DMS53 (cell line): ENCODE measurements at places on chromosomes 5 and 9.
A peak's percentile ranks its signal among the peaks of the same experiment; 100 is the strongest.

- no peak for DNase-seq
Observed at GRCh38 chr5:496028-496427, 28.2 kb downstream of the SLC9A3 start.

DNA sequence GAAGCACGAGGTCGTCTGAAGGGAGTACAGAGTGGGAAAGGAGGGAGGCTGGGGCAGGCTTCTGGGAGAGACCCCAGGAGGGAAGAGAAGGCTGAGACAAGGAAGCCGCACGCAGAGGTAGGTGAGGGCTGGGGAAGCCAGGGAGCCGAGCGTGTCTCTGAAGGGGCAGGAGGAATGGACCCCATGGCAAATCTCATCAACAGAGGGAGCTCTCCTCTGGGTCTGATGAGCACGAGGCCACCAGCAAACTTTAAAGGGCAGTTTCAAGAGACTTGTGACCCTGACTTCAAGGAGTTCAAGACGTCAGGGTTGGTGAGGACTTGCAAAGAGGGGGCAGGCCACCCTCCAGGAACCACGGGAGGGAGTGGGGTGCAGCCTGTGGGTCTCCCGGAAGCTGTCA is 326.2 kb upstream of the IRX2 start:
- no peak for DNase-seq

DNA sequence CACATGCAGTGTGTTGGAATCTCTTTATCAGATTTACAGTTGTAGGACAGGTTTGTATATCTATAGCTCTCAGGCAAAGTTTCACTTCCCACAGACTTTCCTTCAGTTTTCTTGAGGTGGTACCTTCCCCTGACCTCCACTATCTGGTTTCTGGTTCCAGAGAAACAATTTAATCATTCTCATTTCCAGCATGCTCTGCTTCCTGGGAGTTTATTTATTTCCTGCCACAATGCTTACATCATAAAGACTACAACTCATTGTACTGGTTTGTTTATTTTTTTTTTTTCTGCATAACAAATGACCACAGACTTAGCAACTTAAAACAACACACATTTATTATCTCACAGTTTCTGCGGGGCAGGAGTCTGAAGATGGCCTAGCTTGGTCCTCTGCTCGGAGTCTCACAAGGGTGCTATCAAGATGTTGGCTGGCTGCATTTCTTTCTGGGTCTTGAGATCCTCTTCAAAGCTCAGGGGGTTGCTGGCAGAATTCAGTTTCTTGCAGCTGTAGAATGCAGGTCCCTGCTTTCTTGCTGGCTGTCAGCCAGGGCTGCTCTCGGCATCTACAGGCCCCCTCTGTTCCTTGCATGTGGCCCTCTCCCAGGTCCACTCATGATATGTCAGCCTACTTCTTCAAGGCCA is 247.7 kb downstream of the ENC1 start:
- peak; percentile 35 for DNase-seq

DNA sequence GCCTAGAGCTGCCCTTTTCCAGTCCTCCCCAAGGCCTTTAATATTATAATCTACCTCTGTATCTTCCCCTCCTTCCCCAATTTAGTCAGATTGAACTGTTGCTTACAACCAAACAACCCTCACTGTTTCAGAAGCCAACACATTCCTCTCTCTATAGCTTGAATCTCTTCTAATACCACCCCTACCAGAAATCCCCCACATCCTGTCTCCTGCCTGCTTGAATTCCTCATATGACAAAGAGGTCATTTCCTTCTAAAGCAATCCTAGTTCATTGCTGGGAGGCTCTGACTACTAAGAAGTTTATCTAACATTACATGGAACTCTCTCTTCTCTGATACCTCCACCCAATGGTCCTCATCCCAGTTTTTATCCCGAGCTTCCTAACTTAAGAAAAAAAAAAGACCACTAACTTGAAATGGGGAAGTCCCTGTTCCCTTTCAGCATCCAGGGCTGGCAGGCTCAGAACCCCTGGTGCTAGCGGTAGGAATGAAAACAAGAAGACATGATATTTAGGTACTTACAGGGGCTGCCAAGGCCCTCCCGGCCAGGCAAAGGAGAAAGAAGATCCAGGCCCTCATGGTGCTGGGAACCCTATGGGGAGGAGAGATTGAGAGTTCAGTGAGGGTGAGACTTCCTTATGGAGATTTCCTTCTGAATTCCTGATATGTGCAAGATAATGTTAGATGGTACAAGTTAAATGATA is 11.0 kb downstream of the SPARC start:
- no peak for DNase-seq
